ENCODE measurements at places on chromosomes 5 and 9. TPM values are rescaled to one million over a fixed set of nuclear protein-coding genes. Genes with fewer than 3 reads are reported as not detected.

DNA sequence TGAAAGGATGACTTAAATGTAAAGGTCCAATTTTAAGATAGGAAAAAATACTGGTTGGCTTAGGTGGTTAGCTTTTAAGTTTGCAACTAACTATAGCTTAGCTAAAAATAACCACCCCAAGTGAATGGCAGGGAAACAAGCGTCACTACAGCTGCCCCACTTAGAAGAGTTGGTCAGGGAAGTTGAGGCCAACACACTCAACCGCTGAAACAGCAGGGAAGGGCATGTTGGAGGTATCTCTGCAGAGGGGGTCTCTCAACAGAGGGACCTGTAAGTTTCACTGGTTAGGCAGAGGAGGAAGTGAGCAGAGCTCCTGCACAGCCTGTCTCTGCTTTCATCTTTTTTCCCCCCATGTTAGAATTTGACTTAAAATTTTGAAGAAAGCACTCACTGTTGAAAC, 75.3 kb downstream of the LHFPL2 start:
- peak; percentile 66 for DNase-seq

DNA sequence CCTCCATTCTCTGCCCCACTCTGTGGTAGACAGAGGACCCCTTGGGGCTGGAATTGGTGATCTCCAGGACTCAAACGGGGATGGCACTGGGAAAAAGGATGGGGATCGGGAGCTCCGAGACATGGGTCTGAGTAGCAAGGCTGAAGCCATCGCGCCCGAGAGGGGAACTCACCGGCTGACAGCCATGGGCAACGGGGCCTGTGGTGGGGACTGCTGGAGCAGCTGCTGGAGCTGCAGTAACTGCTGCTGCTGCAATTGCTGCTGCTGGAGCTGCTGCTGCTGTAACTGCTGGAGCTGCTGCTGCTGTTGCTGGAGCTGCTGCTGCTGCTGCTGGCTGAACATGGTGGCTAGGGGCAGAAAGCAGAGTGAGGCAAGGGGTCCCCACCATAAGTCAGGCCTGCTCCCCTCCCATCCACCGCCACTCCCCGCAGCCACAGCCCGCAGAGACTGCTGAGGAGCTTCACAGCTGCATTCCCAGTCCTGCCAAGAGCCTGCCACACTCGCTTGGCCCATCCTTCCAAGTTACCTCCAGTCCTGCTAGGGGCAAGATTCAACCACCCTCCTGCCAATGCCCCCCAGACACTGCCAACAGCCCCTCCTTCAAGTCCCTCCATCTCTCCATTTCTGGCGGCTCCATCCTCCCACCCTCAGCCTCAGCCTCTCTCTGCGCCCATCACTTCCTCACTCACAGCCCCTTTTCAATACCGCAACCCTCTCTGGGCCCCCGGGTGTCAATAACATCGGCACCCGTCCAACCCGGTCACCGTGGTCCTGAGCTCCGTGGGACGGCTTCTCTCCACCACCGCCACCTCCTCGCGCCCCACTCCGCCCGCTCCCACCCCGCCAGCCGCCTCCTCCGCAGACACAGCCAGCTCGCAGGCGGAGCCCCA, 611 bp downstream of the CIZ1 start:
- DNase-seq = peak; percentile 37

DNA sequence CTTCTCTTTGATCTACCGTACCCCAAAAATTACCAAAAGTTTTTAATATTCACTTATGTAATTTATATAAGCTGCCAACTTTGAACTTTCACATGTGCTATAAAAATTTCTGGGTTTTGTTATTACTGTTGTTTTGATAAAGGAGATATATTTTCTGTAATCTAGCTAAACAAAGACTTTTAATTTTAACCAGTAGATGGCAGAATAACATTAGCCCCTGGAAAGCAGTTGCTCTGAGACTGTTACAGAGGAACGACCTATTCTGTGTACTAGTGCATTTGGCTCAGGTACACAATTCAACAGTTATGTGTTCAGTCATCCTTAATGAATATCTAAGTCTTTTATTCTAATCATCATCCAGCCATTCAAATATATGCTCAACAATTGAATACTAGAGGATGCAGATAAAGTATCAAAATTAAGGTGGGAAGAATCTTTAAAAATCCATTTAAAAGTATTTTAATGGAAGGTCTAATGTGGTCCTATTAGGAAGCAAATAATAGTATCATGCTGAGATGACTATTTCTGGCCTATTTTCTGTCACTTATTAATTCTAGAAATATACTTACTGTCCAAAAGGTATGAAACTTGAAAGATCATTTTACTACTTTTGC, 8.6 kb downstream of the KLHL9 start:
- DNase-seq = peak; percentile 67

DNA sequence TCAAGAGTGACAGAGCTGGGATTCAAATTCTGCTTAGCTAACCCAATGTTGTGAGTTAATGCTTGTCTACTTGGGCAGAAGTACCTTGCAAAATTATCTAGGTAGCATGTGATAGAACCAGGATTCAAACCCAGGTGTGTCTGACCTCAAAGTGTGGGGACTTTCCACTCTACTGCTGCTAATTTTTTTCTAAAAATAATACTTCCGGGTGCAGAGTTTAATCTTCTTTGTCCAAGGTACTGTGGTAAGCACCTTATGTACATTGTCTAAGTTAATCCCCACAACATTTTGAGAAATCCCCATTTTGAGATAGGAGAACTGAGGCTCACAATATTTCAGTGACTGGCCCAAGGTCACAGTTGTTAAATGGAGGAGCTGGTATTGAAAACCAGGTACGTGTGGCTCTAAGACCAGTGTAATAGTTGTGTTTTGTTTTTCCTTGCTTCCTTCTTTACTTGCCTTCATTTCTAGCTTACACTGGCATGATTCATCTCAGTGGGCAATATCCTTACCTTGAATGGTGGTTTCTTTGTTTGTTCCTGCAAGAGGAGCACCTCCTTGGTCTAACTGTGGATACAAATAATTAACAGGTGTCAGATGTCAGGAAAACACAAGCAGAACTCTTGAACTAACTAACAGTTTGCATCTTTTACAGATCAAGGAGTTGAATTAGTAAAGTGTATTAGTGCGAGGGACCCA, 7.5 kb downstream of the ALDOB start:
- DNase-seq = peak; percentile 69

DNA sequence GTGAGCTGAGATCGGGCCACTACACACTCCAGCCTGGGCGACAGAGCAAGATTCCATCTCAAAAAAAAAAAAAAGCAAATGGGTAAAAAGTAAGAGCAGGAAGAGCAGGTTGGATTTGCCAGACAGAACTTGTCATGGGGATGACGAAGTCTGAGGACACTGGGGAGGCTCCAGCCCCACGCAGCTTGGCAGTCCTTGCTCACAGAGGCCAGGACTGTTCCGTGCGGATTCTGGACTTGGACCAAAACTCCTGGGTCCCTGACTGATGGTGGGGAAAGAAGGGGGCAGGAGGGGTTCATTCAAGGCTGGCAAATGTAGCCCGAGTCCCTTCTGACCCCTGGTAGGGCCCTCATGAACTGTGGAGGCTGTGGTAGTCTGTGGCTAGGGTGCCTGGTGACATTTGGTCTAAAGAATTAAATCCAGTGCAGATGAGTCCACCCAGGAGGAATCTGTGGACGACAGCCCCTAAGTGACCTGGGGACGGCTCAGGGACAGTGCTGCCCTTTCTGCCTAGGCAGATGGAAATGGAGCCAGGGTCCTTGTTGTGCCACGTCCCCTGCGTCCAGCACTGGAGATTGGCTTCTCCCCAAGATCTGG, 3.1 kb downstream of the FGD3 start:
- no peak for DNase-seq

- no peak for DNase-seq
Observed at GRCh38 chr9:95570150-95570549, 53.4 kb upstream of the PTCH1 start.

- DNase-seq = no peak
Observed at GRCh38 chr9:115671963-115672305, 481.7 kb upstream of the PAPPA start.

DNA sequence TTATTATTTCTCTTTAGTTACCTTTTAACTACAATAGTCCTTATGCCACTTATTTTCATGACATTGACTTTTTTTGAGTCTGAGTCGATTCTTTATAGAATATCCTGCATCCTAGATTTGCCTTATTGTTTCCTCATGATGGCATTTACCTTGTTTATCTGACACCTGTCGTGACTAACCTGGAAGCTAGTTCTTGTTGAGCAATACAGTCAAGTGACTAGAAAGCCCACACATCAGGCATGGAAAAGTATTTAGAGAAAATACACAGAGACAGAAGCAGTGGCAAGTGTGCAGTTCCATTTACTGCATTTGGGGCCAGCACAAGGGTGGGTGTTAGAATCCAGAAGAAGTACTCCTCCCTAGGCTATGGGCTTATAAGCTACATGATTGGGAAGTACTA, 97.8 kb downstream of the ERMP1 start:
- DNase-seq = no peak

The IL12B gene
- not detected for total RNA-seq

The NOXA1 gene
- not detected for total RNA-seq

The GCNT4 gene
- not detected for total RNA-seq

The TRAF2 gene
- 40.5 TPM for total RNA-seq

The SAXO1 gene
- not detected for total RNA-seq
